ENCODE measurements at places on chromosomes 1 and 21.

- no peak for DNase-seq
Observed at GRCh38 chr1:206491616-206492015, 15.7 kb upstream of the RASSF5 start.

GRCh38 chr1:214008791-214009422 lies 21.1 kb downstream of the PROX1 start:
- DNase-seq, result no peak

GRCh38 chr1:158422212-158422611 lies 3.8 kb downstream of the OR10K2 start:
- no peak for DNase-seq

GRCh38 chr1:105427543-105427942 lies 1628.9 kb upstream of the PRMT6 start:
- DNase-seq, result no peak

DNA sequence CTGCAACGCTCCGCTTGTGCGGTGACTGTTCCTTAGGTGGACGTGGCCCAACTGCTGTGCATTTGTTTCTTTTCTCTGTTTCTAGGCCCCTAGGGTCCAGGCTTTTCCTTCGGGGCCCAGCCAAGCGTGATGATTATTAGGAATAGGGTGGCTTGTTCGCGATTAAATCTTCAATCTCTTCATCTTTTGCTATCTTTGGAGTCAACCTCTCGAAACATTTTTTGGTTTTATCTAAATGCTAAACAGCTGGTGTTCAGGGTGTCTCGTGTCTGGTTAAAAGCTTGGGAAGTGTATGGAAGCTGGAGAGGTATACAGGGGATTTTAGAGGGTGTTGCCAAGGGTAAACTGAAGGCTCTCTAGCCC lies 844 bp upstream of the PLD5 start:
- DNase-seq, result no peak

GRCh38 chr1:247228133-247228532 lies 27.7 kb upstream of the VN1R5 start:
- no peak for DNase-seq

GRCh38 chr1:216200941-216201340 lies 222.3 kb downstream of the USH2A start:
- DNase-seq, result no peak

DNA sequence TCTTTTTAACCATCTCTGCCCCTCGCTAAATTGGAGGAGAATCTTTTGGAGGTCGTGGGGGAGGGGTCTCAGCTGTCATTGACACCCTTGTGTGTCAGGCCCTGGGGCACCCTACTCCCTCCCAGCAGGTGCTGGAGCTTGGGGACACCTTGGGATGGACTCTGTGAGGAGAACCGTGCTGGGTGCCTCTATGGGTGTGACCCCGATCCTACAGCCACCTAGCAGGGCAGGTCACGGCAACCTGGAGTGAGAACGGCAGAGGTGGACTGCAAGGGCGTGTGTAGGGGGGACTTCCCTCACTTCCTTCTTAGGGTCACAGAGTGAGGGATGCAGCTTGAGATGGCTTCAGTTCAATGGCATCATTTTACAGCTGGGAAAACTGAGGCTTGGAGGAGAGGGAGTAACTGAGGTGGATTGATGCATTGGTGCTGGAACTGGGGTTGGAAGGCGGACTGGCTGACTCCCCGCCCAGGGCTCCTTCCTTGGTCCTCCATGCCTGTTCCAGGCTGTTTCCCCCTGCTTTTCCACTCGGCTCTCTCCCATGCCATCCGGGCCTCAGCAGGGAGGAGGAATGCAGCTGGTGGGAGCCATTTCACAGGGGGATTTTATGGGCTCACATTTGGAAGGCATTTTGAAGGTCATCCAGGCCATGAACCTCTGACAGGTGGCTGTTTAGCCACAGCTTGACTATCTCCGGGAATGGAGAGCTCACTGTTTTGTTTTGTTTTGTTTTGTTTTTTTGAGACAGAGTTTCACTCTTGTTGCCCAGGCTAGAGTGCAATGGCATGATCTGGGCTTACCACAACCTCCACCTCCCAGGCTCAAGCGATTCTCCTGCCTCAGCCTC lies 18.8 kb upstream of the ARHGEF10L start:
- no peak for DNase-seq

DNA sequence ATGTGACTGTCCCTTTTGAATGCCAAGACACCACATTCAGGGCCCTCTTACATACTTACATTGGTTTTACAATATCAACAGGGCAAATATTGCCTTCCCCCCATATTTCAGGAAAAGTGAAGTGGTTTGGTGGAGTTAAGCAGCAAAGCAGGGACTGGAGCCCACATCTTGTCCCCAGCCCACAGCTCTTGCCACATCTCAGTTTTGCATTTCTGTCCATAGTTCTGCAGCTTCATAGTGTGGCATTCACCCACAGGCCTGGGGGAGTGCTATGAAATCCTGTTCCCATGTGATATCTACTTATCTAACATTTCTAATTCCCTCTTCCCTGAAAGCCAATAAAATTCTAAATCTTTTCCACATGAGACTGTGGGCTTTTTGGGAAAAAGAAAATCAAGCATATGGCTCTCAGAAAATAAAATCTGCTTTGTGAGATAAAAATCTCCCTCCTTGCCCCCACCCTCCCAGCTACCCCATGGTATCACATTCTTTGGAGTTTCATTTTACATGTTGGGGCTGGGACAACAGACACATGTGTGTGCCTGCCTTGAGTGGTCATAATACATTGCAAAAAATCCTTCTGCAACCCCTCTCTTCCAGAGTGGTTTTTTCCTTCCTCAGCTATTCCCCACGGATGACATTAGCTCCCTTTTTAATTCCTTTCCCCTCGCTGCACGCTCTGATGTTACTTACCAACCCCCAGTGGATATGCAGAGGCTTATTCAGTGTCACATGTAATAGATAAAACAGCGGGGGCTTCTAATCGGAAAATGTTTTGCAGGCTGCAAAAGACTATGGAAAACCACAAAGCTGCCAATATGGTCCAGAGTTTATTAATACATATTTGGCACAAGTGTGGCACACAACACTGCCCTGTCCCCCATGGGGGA lies 20.5 kb upstream of the CD2 start:
- no peak for DNase-seq

DNA sequence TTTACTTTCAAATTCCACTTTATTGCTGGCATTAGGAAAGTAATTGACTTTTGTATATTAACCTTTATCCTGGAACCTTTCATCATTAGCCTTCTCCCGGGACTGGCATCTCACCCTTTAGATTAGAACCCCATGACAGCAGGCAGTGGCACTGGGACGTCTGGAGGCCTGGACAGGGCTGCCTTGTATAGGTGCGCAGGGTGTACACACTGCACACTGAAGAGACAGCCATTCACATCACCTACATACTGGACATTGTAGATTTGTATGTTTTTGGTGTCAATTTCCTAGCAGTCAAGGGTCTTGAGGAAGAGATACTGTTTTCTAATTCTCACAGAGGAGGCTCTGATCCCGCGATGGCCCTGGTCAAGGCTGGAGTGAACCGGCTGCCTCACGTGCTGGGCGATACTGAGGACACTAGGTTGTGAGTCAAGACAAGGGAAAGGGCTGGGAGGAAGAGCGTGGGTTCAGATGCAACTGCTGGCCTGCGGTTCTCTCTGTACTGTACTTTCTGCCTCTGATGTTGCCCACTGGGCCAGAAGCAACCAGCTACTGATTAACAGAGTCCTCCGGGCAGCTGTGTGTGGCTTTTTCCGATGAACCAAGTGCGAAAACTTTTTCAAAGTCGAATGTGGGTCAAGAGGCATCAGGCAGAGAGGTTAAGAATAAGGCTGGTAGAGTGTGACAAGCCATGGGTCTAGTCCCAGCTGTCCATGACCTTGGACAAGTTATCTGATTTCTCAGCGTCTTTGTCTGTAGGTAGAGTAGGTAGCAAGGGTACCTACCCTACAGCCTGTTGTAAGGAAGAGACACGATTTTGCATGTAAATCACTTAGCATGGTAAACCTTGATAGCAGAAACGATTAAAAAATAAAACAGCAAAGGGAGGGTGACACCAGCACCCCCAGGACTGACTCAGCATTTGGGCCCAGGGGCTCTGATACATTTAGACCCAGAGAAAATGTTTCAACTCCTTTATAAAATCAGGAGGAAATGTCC lies 38.2 kb upstream of the SLC25A33 start:
- no peak for DNase-seq

- no peak for DNase-seq
Observed at GRCh38 chr1:79059341-79059740, 52.8 kb upstream of the ADGRL4 start.

GRCh38 chr21:44892536-44893277 lies 19.2 kb upstream of the PTTG1IP start:
- DNase-seq, result peak; percentile 50

DNA sequence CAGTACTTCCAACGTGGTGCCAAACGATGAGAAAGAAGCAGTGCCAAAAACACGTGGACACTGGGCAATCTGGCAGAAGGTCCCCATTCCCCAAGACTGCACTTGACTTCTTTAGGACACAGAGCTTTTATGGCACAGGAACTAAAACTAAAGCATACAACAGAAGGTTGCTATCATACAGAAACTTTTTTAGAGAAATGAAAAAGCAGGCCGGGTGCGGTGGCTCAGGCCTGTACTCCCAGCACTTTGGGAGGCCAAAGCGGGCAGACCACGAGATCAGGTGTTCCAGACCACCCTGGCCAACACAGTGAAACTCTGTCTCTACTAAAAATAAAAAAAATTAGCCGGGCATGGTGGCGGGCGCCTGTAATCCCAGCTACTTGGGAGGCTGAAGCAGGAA lies 43.0 kb downstream of the GNB1 start:
- no peak for DNase-seq

DNA sequence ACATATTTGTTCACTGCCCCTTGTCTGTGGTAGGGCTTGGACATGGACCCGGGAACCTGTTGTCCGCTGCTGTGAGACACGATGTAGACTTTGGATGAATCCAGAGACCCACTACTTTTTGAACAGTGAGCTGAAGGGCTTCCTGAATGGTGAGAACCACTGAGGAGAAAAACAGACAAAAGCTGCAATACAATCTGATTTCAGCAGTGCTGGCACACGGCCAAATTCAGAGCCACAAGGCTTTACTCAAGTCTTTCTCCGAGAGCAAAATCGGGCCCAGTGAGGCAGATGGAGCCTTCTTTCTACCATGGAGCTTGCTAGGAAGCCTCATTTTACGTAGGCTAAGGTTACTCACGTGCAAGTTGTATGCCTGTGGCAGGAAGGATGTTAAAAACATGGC lies 197.6 kb downstream of the SIPA1L2 start:
- DNase-seq, result no peak

DNA sequence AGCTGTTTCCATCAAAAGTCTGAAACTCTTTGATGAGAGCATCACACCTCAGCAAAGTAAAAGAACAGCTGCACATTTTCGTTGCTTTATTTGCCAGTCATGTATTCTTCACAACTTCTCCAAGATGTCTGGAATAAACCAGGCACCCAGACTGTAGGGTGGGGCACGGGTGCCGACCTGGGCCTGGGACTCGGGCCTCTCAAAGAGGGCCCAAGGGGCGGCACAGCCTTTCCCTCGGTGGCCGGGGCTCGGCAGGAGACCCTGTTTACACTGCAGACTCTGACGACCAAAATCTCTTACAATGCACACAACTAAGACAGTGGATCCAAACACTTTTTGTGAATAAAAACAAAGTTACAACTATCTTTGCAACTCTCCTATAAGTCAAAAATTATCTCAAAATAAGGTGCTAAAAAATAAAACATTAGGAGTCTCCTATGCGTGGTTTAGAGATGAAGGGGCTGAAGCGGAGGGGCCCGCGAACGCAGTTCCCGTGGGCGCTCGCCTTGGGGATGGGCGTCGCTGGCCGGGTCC lies 696 bp downstream of the LSS start:
- DNase-seq, result no peak

Data from T-helper 2 cell (primary cell).